Amygdala (tissue), 56 donors: ENCODE measurements at places on chromosomes 2 and 18.

- no peak for DNase-seq
These were observed 229.5 kb upstream of the EPAS1 start for GRCh38 chr2:46067501-46068305.

- no peak for DNase-seq
These were observed 61.2 kb downstream of the FEZ2 start for GRCh38 chr2:36536776-36537175.

DNA sequence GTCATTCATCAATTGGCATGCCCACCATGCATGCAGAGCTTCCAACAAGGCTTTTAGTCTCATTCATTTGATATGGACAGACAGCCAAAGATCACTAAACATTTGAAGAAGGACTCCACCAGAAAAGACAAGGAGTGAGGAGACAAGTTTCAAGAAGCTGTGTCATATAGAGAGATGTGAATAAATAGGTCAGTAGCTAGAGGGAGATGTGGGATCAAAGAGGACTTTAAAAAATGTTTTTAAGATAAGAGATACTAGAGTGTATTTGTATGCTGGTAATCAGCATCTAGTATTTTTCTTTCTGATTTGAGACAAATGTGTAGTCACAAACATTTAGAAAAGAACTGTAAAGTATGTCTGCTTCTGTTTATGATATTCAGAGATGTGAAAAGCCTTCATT lies 48.5 kb downstream of the ANTXR1 start:
- DNase-seq = no peak

- DNase-seq = no peak
These were observed 43.7 kb upstream of the SLC35G4 start for GRCh38 chr18:11565716-11566115.

- DNase-seq = no peak
These were observed 13.7 kb downstream of the VAPA start for GRCh38 chr18:9927392-9928063.

DNA sequence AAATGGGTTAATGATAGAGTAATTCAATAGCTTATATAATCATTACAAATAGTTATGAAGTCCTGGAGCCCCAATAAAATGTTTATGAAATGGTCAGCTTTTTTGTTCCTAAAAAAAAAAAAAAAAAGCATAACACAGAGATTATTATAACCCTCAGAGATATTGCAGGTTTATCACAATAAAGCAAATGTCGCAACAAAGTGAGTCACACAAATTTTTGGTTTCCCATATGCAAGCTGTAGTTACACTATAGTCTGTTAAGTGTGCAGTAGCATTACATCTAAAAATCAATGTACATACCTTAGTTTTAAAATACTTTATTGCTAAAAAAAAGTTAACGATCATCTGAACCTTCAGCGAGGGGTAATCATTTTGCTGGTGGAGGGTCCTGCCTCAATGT lies 20.0 kb downstream of the WDFY1 start:
- no peak for DNase-seq

- DNase-seq = no peak
These were observed 2.8 kb downstream of the C1D start for GRCh38 chr2:68059784-68060525.

GRCh38 chr2:138708682-138709241 lies 71.4 kb downstream of the NXPH2 start:
- no peak for DNase-seq

DNA sequence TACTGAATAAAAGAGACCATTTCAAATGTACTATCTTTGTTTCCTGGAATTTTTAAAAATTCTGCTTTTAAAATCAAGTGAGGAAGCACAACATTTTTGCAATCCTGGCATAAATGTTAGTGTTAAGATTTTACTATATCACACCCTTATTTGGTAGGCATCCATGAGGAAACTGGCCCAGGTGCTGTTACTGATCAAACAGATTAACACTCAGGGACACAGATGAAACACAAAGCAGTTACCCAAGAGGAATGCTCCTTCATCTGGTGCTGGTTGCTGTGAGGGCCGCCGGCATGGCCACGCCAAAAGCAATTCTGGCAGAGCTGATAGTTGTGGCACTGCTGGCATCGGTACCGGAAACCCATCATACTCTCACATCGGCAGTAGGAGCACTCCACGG lies 96.8 kb downstream of the DTNB start:
- DNase-seq = no peak

- DNase-seq = no peak
These were observed 18.8 kb downstream of the DYNC2LI1 start for GRCh38 chr2:43792653-43793052.

- no peak for DNase-seq
These were observed 23.2 kb downstream of the KCNF1 start for GRCh38 chr2:10934979-10935350.

DNA sequence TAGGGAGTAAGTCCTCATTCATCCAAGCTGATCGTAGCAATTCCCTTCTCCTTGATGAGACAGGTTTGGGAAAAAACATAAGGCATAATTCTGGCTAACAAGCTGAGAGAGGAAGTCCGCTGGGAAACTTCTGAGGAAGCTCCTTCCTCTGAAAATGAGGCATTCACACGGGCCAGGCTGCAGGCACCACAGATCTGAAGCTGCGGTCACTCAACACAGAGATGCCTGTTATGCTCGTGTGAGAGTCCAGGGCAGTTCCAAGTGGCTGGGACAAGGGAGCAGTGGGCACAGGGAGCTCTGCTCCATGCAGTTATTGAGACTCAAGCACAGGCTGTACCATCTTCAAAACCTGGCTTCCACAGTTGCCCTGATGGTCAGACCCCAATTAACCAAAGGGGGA lies 200.9 kb upstream of the ID2 start:
- DNase-seq = no peak

DNA sequence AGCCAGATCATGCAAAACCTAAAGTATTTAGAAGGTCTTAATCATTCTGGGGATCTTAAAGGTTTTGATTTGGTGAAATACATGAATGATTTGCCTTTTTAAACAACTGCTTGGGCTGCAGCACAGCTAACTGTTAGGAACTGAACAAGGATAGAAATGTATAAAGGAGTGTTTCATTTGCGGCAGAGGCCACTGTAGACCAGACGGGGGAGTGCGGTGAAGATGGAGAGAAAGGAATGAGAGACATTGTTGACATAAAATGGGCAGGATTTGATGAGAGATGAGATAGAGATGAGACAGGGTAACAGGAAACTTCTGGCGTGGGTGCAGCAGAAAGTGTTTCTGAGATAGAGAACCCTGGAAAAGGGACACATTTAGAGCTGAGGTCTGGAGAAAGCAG lies 308.1 kb downstream of the TMX3 start:
- no peak for DNase-seq

GRCh38 chr2:10675131-10675530 lies 14.6 kb downstream of the NOL10 start:
- no peak for DNase-seq

DNA sequence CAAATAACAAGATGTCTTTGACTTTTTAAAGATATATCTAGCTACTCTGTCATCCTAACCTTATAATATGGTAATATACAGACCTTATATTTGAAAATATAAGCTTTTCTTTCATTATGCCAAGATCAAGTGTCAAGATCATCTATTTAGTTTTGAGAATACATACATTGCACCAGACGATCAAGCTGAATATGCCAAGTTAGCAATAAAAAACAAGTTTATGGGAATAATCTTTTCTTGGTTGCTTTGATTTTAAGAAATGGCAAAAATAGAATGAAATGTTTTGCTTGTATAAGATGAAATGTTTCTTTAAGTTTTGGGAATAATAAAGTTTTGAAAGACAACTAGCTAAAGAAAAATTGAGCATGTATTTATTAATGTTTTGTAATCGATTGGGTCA lies 163.8 kb downstream of the DPP4 start:
- no peak for DNase-seq

DNA sequence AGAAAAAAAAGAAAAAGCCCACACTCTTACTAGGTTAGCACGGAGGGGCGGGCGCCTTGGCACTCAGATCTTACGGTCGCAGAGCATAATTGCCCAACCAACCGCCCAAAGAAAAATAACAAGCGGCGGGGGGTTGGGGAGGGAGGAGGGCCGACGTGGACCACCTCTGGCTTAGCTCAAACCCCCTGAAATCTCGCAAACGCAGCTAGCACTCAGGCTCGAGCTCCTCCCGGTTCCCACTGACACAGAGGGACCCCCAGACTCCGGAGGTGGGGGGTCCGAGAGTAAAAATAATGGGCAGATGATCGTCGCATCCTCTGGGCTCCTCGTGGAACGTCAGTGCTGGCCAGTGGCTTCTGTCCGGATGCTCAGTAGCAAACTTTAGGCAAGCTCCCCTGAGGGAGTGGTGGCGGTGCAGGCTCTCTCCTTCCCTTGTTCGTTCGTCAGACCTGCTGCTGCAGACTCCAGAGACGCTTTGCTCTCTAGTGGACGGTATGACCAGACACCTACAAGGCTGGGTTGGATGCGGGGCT lies 12.0 kb downstream of the CATIP start:
- DNase-seq = no peak
